ENCODE measurements at places on chromosomes 4 and X.
A peak's percentile ranks its signal among the peaks of the same experiment; 100 is the strongest.

- no peaks in the 10 kb centered on the region for H3K4me1 ChIP-seq
- no peak for DNase-seq
- no peak overlapping the region for H3K4me3 ChIP-seq
- H3K27me3 ChIP-seq, result no peaks in the 10 kb centered on the region
- no peaks in the 10 kb centered on the region for H3K36me3 ChIP-seq
These were observed 9.3 kb downstream of the CETN2 start for GRCh38 chrX:152821145-152821765.

- H3K27ac ChIP-seq, result no peak overlapping the region
- no peaks in the 10 kb centered on the region for H3K36me3 ChIP-seq
These were observed 180.5 kb upstream of the RBPJ start for GRCh38 chr4:26140150-26140898.

DNA sequence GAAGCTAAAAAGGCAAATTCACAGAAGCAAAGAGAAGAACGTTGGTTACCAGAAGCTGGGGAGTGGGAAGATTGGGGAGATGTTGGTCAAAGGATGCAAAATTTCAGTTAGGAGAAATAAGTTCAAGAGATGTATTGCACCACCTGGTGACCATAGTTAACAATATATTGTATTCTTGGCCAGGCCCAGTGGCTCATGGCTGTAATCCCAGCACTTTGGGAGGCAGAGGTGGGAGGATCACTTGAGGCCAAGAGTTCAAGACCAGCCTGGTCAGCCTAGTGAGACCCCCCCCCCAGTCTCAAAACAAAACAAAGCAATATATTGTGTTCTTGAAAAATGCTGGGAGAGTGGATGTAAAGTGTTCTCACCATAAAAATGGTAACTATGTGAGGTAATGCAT, 67.9 kb downstream of the TAB3 start:
- no peak overlapping the region for H3K4me3 ChIP-seq
- DNase-seq, result no peak
- peaks cover under 1% of the 10 kb centered on the region for H3K4me1 ChIP-seq
- no peak overlapping the region for H3K27ac ChIP-seq

DNA sequence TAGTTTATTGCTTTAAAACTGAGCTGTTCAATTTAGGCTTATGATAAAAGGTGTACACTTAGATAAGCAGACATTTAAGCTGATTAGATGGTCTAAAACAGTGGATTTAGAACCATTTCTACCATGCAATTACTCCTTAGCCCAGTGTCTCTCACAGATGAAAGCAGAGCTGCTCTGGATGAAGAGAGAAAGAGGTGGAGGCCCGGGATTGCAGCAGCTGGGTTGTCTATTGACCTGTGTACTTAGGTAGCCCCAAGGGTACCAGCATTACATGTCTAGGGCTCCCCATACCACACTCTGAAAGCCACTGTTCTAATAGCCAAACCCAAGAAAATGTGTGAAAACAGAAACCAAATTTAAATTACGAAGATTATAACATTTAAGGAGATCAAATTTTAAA, 86.0 kb upstream of the GIMD1 start:
- H3K27ac ChIP-seq, result no peak overlapping the region
- no peaks in the 10 kb centered on the region for H3K4me1 ChIP-seq
- no peak overlapping the region for H3K4me3 ChIP-seq
- no peak for DNase-seq
- H3K36me3 ChIP-seq, result no peaks in the 10 kb centered on the region

DNA sequence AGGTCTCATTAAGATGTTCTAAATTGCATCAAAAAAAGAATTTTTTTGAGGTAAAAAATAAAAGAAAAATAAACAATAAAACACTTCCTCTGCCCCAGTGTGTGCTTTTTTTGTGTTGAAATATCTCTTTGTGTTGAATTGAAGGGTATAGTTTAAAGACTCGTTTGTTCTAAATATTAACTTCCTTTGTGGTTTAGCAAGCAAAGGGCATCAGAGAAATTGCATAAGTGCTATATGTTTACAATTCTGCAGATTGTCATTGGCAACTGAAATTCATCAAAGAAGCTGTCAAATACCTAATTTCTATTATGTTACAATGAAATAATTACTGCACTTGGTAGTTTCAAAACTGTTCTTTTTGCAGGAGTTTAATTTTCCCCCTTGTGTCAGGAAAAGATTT, 260.5 kb downstream of the DKK2 start:
- peaks cover 9% of the 10 kb centered on the region for H3K4me1 ChIP-seq
- no peak overlapping the region for H3K27ac ChIP-seq
- no peak overlapping the region for H3K4me3 ChIP-seq
- no peaks in the 10 kb centered on the region for H3K36me3 ChIP-seq
- peak; percentile 19 for DNase-seq

Data from CD14-positive monocyte (primary cell).